ENCODE measurements at places on chromosomes 5 and 9. TPM values are rescaled to one million over a fixed set of nuclear protein-coding genes. Genes with fewer than 3 reads are reported as not detected.

DNA sequence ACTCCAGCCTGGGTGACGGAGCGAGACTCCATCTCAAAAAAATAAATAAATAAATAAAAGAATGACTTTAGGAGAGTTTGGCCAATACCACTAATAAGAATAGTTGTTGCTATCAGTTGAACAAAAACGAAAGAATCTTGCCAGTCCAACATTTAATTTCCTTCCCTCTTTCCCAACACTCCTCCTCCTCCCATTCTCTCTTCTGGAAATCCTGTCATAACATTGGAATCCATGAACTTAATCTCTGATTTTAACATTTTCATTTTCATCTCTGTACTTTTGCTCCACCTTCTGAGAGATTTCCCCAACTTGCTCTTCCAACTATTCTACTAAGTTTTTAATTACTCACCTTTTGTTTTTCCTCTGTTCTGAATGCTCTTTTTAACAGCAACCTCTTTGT is 42.8 kb upstream of the CDK20 start:
- no peak for DNase-seq

DNA sequence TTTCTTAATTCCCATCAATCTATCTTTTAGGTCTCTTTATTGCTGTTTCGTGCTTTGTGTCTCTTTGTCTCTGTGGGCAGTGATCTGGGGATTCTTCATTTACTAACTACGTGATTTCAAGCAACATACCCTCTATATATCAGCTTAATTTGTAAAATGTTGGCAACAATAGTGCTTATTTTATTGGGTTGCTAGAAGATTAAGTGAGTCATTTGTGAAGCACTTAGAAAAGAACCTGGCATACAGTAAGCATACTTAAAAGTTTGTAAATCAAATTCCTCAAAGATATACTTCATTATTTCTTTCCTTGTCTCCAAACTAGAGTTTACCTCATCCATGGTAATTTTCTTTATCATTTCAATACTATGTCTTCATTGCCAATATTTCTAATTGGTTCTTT is 669.7 kb downstream of the MAT2B start:
- peak; percentile 86 for DNase-seq

GRCh38 chr9:117135501-117136098 is 279.3 kb downstream of the ASTN2 start:
- no peak for DNase-seq

DNA sequence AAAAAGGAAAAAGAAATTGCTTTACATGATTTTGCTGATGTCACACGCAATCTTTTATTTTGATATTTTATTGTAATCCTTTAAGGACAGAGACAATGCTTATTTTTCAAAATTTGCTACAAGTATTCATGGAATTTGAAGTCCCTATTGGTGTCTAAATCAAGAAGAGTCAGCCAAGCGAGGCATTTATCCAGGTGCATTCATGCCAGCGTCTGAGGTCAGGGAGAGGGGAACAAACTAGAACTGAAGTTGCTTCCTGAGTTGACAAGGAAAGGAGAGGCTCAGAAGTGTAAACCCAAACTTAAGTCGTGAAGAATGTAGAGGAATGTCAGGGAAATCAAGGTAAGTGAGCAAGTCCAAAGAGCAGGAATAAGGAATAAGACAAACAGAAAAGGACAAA is 83.0 kb upstream of the GNAQ start:
- no peak for DNase-seq

GRCh38 chr9:114108016-114108833 is 9.1 kb upstream of the KIF12 start:
- DNase-seq = peak; percentile 71

DNA sequence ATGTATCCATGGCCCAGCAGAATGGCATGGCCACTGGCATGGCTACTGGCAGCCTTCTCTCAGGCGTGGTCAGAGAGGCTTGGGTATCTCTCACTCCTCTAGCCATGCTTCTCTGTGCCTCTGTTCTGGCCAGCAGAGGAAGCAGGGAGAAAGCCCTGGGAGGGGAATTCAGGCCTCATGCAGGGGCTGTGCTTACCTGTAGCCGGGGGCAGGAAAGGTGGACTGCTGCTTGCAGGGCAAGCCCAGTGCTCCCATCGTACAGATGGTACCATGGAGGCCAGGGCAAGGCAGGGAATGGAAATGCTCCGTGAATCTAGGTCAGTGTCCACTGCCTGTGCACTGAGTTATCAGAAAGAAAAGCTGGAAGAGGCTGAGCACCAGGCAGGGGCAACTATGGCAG is 2.7 kb downstream of the OR13J1 start:
- no peak for DNase-seq

GRCh38 chr9:35285731-35286130 is 123.9 kb downstream of the UNC13B start:
- DNase-seq = no peak

DNA sequence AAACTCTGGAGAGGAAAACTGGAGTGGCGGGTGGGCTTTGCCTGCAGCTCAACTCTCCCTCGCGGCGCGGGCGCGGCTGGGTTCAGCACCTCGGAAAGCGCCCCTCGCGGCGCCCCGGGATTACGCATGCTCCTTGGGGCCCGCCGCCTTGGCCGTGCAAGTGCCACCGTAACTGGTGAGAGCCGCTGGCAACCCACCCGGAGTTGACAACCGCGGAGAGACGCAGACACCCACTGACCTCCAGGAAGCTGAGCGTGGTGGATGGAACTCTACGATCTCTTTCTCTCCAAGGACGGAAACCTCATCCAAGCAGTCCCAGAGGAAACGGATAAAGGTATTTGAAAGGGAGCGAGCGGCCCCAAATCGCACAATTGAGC is 194 bp upstream of the RXFP3 start:
- DNase-seq = peak; percentile 68

- DNase-seq = peak; percentile 90
These were observed at the start of gene VCAN for GRCh38 chr5:83471405-83472212. VCAN (plus strand) TSS chr5:83471744; CDS start chr5:83483519, 11,775 bp downstream.

DNA sequence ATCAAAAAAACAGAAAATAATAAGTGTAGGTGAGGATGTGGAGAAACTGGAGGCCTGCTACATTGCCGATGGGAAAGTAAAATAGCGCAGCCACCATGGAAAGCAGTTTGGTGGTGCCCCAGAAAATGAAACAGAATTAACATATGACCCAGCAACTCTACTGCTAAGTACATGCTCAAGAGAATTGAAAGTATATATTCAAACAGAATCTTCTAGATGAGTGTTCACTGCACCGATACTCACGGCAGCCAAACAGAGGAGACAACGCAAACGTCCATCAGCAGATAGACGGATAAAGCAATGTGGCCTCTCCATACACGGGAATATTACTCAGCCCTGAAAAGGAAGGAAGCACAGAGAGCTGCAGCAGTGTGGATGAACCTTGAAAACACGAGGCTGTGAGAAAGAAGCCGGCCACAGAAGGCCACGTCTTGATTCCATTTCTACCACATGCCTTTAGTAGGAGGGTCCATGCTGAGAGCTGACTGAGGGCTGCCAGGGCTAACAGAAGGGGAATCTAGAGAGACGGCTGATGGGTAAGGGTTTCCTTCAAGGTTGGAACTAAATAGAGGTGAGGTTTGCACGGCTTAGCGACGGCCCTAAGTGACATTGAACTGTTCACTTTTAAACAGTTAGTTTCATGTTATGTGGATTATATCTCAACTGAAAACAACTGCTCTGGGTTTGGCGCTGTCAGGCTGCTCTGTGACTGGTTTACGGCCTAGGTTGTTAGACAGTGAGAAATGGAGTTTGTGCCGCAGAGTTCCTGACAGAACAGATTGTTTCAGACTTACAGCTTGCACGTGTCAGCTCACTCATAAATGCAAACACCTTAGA is 29.8 kb downstream of the AHRR start:
- no peak for DNase-seq

The PCDHB6 gene
- total RNA-seq = 0.26 TPM

The TMEM215 gene
- total RNA-seq = not detected

The POLR3G gene
- 4.9 TPM for total RNA-seq

The DND1 gene
- under 0.01 TPM for total RNA-seq

The PCDHAC1 gene
- total RNA-seq = 0.51 TPM

The ZNF474 gene
- under 0.01 TPM for total RNA-seq

The ARL14EPL gene
- total RNA-seq = not detected

The NR6A1 gene
- total RNA-seq = 0.26 TPM

The PCDHB10 gene
- 0.77 TPM for total RNA-seq

The JAK2 gene
- 13.4 TPM for total RNA-seq

The MYOT gene
- not detected for total RNA-seq

The CYSRT1 gene
- 0.51 TPM for total RNA-seq

The CCNO gene
- not detected for total RNA-seq

All from fibroblast of lung (primary cell).